Activated CD4-positive, alpha-beta memory T cell treated with anti-CD3 and anti-CD28 coated beads, Interleukin-2, amount 10 ng/mL, durations not matched to agents 7 days and 5 days (primary cell): ENCODE measurements at places on chromosomes 7 and 10. TPM values are rescaled to one million over a fixed set of nuclear protein-coding genes. Genes with fewer than 3 reads are reported as not detected.

- no peaks in the 10 kb centered on the region for H3K4me1 ChIP-seq
- no peak overlapping the region for H3K4me3 ChIP-seq
- no peak overlapping the region for H3K27ac ChIP-seq
- no peaks in the 10 kb centered on the region for H3K36me3 ChIP-seq
- DNase-seq = no peak
- no peaks in the 10 kb centered on the region for H3K27me3 ChIP-seq
Observed at GRCh38 chr10:125608474-125608873, 74.5 kb downstream of the TEX36 start.

DNA sequence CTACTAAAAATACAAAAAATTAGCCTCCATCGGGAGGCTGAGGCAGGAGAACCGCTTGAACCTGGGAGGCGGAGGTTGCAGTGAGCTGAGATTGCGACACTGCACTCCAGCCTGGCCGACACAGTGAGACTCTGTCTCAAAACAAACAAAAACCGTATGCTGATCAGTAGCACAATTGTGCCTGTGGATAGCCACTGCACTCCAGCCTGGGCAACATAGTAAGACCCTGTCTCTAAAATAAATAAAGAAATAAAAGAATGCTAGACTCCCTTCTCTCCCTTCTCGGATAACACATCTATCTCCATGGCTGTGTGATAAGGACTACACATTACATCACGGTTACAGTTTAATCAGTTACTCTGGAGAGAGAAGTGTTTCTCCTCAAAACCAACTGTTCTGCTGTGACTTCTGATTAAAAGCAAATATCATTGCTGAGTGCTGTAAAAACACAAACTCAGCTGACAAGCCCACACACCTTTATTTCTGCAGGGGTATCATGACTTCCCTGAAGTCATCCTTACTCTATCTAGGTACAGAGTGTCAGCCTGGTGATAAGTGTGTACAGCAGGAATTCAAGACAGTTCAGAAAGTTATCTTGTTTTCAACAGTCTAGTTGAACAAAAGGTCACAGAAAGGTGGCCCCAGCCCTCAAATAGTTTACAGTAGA lies 5.3 kb upstream of the ARHGAP19 start:
- no peak for DNase-seq
- peaks cover 3% of the 10 kb centered on the region for H3K27me3 ChIP-seq
- H3K27ac ChIP-seq = no peak overlapping the region
- no peak overlapping the region for H3K4me3 ChIP-seq
- no peaks in the 10 kb centered on the region for H3K36me3 ChIP-seq

GRCh38 chr7:45683556-45684148 lies 109.5 kb downstream of the ADCY1 start:
- no peaks in the 10 kb centered on the region for H3K36me3 ChIP-seq
- H3K4me1 ChIP-seq = no peaks in the 10 kb centered on the region
- H3K27me3 ChIP-seq = no peaks in the 10 kb centered on the region
- no peak overlapping the region for H3K4me3 ChIP-seq

- no peak overlapping the region for H3K4me3 ChIP-seq
- H3K27me3 ChIP-seq = peaks cover 51% of the 10 kb centered on the region
- H3K36me3 ChIP-seq = no peaks in the 10 kb centered on the region
- no peak for DNase-seq
Observed at GRCh38 chr7:101134399-101134980, 7.6 kb downstream of the SERPINE1 start.

DNA sequence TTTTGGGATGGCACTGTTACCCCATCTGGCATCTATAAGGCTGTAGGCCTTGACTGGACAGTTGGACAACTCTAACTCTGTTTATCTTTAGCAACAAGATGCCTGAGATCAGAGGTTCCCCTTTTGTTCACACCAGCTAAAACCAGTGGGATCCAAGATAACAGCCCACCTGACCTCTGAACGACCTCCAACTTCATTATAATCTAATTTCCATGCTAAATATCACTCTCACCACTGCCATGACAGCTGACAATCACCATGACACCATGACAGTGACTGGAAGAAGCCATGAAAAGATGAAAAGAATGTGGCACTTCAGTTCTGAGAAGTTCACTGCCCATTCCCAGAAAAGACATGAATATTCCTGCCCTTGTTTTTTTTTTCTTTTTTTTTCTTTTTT lies 281.4 kb upstream of the TAC1 start:
- no peaks in the 10 kb centered on the region for H3K4me1 ChIP-seq
- H3K27ac ChIP-seq = no peak overlapping the region
- no peak overlapping the region for H3K4me3 ChIP-seq
- no peaks in the 10 kb centered on the region for H3K27me3 ChIP-seq
- no peak for DNase-seq
- no peaks in the 10 kb centered on the region for H3K36me3 ChIP-seq

GRCh38 chr7:22445140-22445743 lies 54.7 kb downstream of the STEAP1B start:
- no peak overlapping the region for H3K4me3 ChIP-seq
- no peak for DNase-seq
- H3K27me3 ChIP-seq = peaks cover 22% of the 10 kb centered on the region
- peaks cover 15% of the 10 kb centered on the region for H3K4me1 ChIP-seq

Gene CYP3A4
- not detected for total RNA-seq

Gene LBX1
- not detected for total RNA-seq
